ENCODE measurements at places on chromosomes 6 and 20.

DNA sequence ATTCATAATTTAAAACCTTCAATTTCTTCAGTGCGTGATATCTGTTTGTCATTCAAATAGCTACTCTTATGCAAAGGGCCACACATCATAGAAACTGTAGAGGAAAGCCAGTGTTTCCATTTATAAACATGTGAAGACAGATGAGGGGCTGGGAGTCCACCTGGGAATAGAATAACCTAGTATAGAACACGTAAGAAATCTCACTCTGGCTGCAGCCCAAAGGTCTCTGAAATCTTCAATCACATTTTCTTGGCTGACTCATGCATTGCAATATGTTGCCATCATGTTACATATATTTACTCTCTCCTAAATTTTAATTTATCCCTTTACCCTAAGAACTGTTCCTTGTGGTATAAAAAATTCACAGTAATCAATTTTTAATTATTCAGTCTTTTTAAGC lies 123.2 kb downstream of the ELOVL4 start:
- peak; percentile 18 for DNase-seq

DNA sequence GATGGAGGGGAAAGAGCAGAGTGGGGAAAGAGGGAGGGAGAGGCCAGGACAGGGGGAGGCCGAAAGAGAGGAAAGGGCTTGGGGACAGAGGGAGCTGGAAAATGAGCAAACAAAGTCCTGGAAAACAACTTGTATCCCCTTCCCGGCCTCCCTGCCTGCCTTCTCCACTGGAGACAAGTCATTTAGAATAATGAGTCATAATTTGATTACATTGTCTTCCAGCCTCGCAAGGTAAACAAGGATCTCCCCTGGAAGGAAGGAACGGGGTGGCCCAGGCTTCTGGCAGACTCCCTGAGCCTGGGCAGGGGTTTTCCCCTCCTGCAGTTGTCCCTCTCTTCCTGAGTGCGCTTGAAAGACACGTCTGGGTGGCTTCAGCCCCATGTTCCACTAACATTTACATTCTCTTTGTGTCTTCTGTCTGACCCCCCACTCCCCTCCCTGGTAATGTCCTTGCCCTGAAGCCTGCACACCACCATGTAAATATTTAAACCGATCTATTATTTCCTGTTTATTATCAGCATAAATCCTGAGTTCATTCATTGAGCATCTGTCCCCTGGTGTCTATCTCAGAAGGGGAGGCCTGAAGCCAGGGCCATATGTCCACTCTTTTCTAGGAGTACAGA lies 12.1 kb upstream of the MRPS18A start:
- peak; percentile 65 for DNase-seq

- DNase-seq, result peak; percentile 22
Observed at GRCh38 chr6:162109480-162110050, 618.0 kb downstream of the PRKN start.

DNA sequence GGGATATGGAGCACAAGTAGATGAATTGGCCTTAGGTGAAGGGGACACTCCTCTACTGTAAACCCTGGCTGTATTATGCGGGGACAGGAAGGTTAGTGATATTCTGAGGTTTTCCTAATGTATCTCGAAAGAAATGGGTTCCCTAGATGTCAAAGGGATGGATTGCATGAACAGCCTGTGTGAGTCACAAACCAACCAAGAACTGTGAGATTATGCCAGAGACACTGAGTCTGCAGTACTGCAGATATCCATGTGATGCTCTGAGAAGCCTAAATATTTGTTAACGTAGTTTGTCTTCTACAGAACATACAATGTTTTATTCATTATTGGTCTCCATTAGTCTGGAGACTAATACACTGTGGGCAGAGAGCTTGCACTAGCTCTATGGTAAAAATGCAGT lies 182.2 kb downstream of the AKAP7 start:
- DNase-seq, result peak; percentile 29

- DNase-seq, result peak; percentile 66
Observed at GRCh38 chr6:2021713-2022125, 223.7 kb downstream of the GMDS start.

GRCh38 chr6:107244742-107245480 lies 129.6 kb upstream of the BEND3 start:
- DNase-seq, result no peak

- DNase-seq, result no peak
Observed at GRCh38 chr20:37520419-37520955, 563 bp upstream of the NNAT start.

DNA sequence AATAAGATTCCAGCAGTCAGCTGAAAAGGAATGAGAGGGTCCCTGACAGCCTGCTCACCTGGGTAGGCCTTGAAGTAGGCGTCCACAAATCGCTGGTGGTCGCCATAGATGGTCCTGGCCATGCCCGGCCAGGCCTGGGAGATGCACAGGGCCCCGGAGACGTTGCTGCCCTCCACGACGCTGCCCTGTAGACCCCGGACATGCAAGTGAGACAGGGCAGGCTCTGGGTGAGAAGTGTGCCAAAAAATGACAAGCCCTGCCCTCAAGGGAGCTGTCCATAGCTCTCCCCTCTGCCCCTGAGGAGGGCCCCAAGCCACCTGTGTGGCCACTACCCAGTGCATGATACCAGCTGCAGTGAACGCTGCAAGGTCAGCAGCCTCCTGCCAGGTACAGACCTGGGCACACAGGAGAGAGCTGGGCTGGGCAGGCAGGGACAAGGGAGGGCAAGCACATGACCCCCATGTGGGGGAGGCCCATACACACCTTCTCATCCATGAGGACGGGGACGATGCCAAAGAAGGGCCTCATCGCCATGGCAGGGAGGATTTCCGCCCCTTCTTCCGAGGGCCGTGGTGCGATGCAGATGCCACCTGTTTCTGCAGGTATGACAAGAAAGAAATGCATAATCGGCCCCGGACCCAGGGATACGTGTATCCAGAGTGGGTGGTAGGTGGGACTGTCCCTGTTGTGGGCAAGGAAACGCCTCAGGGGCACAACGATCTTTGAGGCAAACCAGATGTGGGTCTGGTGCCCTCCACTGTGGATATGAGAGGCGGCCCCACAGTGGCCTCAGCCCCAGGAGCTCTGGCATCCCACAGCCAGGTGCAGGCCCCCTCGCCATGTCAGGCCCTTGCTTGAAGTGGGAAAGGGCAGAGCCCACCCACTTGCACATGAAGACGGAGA lies 21.2 kb upstream of the APMAP start:
- no peak for DNase-seq

GRCh38 chr6:15423286-15423993 lies 177.6 kb downstream of the JARID2 start:
- no peak for DNase-seq

GRCh38 chr6:74071214-74071613 lies 375.2 kb downstream of the CD109 start:
- DNase-seq, result no peak

DNA sequence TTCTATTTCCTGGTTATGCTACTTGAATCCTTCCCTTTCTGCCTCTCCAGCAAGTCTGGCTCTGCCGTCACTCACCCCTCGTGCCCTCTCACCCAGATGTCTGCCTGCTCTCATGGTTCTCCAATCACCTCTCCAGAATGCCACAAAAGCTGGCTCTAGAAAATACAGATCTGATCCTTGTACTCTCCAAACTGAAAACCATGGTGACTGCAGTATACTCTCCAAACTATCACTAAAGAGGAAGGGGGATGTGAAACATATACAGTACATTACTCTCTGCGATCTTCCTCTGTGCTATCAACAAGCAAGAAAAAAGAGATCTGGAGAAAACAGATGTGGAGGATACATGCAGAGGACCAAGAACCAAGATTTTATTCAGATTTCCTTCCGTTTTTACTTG lies 91.1 kb downstream of the ATXN1 start:
- no peak for DNase-seq

DNA sequence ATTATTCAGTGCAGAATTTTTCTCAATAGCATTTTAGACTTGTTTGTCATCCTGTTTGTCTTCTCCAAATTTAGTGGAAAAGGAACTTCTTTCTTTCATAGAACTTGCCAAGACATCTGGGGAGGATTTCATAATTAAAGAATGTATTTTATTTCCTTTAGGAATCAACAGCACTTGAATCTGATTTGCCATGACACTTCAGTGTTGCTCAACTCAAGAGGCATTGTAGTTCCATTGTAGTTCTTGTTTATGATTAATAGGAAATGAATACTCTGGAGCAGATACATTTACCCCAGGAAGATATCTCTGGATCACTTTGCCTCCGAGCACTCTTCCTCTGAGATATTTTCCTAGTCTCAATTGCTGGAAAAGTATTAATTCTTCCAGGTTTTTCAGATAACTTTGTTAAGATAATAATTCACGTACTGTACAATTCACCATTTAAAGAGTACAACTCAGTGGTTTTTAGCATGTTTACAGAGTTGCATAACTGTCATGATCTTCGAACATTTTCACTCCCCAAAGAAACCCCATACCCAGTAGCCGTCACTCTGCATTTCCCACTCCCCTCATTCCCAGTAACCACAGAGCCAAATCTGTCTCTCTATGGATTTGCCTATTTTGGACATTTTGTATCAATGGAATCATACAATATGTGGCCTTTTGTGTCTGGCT lies 29.7 kb downstream of the AKAP12 start:
- DNase-seq, result peak; percentile 93

- DNase-seq, result no peak
Observed at GRCh38 chr20:41330941-41331340, 9.7 kb upstream of the LPIN3 start.

GRCh38 chr6:158834675-158835385 lies 15.7 kb upstream of the EZR start:
- DNase-seq, result no peak

DNA sequence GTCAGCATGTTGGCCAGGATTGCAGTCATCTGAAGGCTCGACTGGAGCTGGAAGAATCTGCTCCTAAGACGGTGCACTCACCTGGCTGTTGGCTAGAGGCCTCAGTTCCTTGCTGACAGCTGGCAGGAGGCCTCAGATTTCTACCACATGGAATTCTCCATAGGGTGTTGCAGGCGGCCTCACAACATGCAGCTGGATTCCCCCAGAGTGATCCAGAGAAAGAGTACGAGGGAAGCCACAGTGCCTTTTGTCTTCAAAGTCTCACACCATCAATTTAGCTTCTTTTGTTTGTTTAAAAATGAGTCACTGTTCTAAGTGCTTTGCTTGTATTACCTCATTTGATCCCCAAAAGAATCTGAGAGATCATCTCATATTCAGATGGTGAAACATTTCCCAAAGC lies 65.5 kb upstream of the FYN start:
- DNase-seq, result peak; percentile 72

GRCh38 chr6:75331151-75331550 lies 46.6 kb upstream of the TMEM30A start:
- DNase-seq, result peak; percentile 55

DNA sequence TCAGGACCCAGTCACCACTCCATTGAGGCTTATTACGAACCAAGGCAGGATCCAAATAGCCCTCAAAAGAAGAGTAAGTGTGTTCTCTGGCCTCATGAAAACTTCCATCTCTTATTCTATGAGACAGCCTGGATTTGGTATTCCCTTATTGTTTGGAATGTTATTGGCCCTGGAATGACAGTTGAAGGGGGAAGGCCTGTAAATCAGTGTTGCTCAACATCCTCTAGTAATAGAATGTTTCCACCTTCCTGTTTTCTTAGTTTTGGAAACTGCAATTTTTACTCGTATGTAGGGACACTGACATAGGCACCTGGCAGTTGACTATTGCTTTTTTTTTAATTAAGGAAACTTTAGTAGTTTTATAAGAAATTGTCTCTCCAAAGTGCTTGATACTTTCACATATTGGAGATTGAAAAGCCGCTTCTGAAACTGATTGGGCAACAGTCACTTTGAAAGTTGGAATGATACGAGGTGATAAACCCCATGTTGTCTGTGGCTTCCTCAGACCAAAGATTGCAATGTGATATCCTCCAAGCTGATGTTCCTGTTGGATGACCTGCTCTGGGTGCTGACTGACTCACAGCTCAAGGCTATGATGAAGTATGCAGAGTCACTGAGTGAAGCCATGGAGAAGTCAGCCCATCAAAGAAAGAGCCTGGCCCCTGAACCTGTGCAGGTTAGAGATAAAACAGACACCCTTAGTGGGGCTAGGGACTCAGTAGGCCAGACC lies 43.1 kb downstream of the BLTP3A start:
- peak; percentile 38 for DNase-seq

DNA sequence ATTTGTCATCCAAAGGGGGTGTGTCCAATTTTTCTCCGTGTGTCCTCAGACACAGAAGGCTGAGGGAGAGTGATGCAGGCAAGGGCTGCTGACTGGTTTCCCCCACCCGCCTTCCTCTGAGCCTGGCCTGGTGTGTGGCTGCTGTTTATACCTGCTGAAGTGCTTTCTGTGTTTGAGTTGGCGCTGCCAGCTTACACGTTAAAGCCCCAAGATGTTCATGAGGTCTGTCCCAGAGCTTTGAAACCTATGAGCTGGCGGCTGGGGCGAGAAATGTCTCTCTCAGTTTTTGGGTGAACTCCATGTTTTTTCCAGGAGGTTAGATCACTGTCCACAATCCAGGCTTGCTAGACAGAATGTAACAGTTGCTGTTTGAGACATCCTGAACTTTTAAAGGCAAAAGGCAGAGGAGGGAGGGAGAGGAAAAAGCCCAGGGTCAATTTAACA lies 69.0 kb upstream of the CCN2 start:
- DNase-seq, result peak; percentile 13

DNA sequence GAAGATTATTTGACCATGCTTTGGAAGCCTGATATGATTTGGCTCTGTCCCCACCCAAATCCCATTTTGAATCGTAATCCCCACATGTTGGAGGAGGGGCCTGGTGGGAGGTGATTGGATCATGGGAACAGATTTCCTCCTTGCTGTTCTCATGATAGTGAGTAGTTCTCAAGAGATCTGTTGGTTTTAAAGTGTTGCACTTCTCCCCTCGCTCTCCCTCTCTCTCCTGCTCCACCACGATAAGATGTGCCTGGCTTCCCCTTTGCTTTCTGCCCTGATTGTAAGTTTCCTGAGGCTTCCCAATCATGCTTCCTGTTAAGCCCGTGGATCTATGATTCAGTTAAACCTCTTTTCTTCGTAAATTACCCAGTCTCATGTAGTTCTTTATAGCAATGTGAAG lies 21.7 kb upstream of the FAM217A start:
- no peak for DNase-seq

DNA sequence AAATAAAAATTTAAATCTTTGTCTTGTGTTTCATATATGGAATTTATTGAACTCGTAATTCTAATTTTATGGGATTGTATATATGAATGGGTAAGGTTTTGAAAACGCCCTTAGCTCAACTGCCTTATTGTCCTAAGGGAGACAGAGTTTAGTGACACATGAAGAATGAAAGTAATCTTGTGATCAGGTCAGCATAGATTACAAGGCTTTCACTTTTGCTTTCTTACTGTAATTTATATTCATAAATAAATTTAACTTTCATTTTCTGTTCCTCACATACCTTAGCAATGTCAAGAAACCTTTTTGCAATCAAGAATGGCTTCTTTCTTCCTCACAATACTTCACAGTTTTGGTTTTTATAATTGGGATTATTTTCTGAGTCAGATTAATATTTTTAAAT lies 14.4 kb downstream of the KPNA5 start:
- no peak for DNase-seq

DNA sequence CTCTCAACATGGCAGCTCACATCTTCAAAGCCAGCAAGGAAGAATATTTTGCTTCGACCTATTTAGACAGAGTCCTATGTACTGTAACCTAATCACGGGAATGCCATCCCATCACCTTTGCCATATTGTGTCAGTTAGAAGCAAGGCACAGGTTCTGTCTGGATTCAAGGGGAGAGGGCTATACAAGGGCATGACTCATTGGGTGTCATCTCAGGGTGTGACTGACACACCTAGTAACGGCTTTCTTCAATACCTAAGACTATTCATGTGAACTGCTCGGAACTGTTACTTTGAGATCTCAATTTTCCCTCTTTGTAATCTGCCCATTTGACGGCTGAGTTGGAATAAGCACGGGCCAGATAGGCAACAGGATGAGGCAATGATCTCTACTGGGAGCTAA lies 135.6 kb upstream of the HDGFL1 start:
- DNase-seq, result no peak

GRCh38 chr6:5766260-5766659 lies 240.5 kb downstream of the NRN1 start:
- DNase-seq, result peak; percentile 5

Data from adipocyte (in vitro differentiated cells).